PC-9 (cell line): ENCODE measurements at places on chromosomes 16 and 17. TPM values are rescaled to one million over a fixed set of nuclear protein-coding genes. Genes with fewer than 3 reads are reported as not detected.

PRR15L gene
- total RNA-seq: 5.3 and 6.2 TPM in 2 replicates

CLEC10A gene
- not detected in 2 replicates for total RNA-seq

DNA sequence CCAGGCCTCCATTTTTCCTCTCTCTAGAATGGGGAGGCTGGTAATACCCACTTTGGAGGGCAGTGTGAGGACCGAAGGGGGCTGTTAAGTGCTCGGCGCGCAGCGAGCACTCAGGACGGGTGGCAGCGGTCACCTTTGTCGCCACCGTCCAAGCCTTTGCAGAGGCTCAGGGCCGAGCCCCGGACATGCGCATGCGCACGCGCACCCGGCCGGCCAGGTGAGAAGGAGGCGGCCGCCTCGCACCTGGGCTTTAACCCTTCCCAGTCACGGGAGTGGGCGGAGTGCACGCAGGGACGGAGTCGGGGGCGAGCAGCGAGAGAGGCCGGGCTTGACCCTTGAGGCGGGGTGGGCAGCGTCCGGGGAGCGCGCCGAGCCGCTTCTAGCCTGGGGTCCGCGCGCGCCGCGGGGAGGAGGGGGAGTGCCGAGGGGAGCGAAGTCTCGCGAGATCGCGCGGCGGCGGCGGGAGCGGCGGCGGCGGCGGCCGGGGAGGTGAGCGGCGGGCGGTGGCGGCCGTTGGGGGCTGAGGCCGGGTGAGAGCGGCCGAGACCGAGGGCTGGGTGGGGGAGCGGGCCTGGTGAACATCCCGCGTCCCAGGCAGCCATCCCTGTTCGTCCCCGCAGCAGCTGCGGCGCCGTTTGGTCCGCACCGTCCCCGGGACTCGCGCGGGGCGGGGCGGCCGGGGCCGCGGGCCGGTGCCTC is at the start of gene MRTFB:
Gene MRTFB (plus strand): TSS at position 443 of the 699 bp plus-strand sequence. CDS start 69,288 bp downstream, outside the sequence.
- peak; percentile 73 for DNase-seq

GRCh38 chr17:40480501-40481003 is 20.9 kb downstream of the TNS4 start:
- DNase-seq: no peak

DNA sequence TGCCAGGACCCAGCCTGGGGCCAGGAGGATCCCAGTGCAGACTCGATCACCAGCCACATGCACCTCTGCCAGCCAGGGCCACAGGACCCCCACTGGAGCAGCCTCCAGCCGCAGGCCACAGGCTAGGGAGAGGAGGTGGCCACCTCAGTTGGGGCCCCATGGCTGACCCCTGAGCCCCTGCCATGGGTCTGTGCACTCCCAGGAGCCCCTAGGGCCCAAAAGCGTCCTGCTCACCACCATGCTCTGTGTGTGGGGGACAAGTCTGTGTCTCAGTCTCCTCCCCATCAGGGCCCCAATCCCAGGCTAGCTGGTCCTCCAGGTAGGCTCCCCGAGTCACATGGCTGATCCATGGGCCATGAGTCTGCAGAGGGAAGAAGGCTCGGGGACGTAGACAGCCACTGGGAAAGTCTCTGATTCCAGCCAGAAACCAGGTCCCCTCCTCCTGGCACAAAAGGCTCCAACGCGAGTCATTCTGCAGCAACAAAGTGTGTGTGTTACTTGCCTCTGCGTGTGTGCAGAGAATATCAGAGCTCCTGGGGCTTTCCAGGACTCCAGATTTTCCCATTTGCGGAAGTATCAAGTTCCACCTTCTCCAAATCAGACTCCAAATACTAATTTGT is 6.1 kb upstream of the PRSS8 start:
- no peak for DNase-seq

GRCh38 chr16:628321-629061 is 2.3 kb upstream of the WFIKKN1 start:
- DNase-seq: no peak

- DNase-seq: no peak
These were observed 212.9 kb upstream of the FOXF1 start for GRCh38 chr16:86297391-86297790.
